ENCODE measurements at places on chromosomes 4 and X. TPM values are rescaled to one million over a fixed set of nuclear protein-coding genes. Genes with fewer than 3 reads are reported as not detected.

Gene SGMS2
- polyA plus RNA-seq = 4.3 TPM

Gene IL21
- not detected for polyA plus RNA-seq

Gene AKAP14
- not detected for polyA plus RNA-seq

Gene JAKMIP1
- polyA plus RNA-seq = 0.62 TPM

Gene PDCL2
- not detected for polyA plus RNA-seq

Data from stomach (tissue), 19 donors.